ENCODE measurements at places on chromosomes 1 and 21.
A peak's percentile ranks its signal among the peaks of the same experiment; 100 is the strongest.

DNA sequence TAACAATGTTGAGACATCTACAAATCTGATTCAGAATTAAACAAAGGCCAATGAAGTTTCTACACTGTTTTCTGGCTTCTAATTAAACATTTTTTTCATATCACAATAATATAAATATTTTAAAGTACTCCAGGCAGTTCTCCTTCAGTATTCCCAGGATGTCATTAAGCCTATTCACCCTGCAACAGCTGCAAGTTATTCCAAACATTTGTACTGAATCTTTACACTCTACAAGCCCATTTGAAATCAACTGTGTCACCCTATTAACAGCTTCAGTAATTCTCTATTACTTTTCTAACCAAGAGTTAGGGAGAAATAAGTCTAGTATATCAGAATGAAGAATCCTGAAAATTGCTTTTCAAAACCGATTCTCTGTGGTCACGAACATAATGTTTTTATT, 124.6 kb downstream of the OLFML2B start:
- no peak for DNase-seq

DNA sequence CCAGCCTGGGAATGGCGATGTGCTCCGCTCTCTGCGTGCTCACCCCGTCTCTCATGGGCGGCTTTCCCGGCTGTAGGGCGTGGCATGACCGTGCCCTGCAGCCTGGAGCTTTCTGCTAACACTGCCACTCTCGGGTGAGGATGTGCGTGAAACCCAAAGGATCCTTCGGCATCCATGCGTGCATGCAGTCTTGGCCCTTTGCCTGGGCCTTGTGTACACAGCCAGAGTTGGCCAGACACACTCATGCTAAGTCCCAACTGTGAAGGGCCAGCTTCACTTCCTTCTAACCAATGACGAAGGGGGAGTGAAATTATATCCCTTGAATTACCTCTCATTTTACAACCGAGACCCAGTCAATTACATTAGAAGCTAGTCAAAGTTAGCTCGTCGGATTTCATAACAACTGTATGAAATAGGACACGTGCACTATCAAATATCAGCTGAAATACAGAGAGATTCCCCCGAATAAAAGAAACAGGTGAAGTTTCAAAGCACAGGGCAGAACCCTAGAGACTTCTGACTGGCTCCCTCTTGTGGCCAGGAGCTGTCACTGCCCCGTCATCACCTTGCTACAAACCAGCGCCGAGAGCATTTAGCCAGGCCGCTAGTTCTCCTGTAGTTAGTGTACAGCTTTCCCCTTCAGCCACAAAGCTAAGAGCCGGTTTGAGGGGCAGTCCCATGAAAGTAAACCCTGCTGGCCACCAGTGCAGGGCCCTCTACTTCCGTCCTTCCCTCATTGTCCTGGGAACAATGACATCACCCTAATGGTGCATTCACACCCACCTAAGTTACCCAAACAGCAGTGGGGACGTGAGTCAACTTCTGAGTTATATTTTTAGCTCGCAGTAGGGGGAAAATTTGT, 63.4 kb upstream of the COA6 start:
- peak; percentile 77 for DNase-seq

- DNase-seq, result no peak
These were observed 1963.0 kb downstream of the NCAM2 start for GRCh38 chr21:22961258-22961657.

GRCh38 chr1:94101613-94102525, 19.1 kb downstream of the ABCA4 start:
- DNase-seq, result peak; percentile 30

GRCh38 chr1:45836451-45836850, 33.0 kb downstream of the MAST2 start:
- no peak for DNase-seq

- DNase-seq, result no peak
These were observed 196.2 kb downstream of the NPHP4 start for GRCh38 chr1:5796028-5796427.

GRCh38 chr21:36767096-36767495, 68.2 kb downstream of the SIM2 start:
- no peak for DNase-seq

DNA sequence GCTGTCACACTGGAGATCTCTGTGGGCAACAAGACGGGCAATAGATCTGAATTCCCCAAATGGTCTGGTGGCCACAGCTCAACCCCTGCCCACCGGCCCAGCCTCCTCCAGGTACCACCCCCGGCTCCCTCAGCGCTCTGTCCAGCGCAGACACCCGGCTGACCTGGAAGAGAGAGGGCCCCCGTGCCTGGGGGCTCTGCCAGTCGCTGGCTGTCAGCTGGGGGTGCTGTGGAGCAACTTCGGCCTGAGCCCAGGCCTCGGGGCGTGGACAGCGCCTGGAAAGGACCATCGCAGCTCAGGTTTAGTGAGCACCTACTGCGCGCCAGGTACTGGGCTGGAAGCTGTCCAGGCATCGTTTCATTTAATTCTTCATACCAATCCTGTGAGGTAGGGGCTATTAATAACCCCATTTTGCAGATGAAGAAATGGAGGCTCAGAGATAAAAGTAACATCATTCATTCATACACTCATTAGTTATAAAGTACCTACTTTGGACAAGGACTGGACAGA, 51.0 kb downstream of the AHDC1 start:
- no peak for DNase-seq

- DNase-seq, result no peak
These were observed 71.2 kb downstream of the LRRC40 start for GRCh38 chr1:70134148-70134547.

- no peak for DNase-seq
These were observed 19.8 kb upstream of the PTAFR start for GRCh38 chr1:28196330-28196729.

DNA sequence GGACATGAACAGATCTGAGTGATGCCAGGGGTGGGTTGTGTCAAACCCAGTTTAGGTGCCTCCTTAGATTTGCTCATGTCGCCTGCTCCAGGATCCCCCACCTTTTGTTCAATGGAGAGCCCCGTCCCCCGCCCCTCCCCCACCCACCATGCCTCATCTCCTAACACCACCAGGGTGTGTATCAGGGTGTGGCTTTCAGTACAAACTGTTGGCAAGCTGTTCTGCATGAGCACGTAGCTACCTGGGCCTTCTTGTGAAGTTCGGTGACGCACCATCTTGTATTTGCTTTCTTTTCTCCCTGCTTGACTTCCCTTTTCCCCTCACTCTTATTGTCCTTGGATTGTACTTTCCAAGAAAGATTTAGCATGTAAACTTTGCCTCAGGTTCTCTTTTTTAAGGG, 94.8 kb downstream of the EBNA1BP2 start:
- no peak for DNase-seq

All from kidney tubule cell (primary cell).